ENCODE measurements at places on chromosomes 1 and 21.

DNA sequence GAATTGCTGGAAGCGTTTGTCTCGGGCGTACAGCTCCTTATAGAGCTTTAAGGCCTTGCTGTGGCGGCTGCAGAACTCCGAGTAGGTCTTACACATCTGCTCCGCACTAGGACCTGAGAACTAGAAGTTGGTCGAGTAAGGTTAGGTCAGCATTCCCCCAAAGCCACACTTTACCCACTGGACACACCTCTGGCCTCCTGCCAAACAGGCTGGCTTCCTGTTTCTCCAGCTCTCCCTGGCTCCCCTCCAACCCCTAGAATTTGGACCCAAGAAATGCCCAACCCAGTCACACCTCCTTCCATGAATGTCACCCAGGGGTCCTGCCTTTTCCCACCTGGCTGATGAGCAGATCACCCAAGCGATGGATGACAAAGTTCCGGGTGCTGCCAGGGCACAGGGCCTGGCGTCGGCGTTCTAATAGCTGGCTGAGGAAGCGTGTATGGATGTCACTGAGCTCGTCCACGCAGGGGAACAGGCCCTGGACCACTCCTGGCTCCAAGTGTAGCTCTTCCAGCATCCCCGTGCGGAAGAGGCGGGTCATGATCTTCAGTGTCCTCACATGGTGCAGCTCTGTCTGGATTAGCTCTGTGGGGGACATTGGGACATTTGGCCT lies 15.6 kb downstream of the ARHGEF2 start:
- DNase-seq, result no peak

- DNase-seq, result no peak
Measured at GRCh38 chr1:85606414-85606800, 25.8 kb downstream of the CCN1 start.

DNA sequence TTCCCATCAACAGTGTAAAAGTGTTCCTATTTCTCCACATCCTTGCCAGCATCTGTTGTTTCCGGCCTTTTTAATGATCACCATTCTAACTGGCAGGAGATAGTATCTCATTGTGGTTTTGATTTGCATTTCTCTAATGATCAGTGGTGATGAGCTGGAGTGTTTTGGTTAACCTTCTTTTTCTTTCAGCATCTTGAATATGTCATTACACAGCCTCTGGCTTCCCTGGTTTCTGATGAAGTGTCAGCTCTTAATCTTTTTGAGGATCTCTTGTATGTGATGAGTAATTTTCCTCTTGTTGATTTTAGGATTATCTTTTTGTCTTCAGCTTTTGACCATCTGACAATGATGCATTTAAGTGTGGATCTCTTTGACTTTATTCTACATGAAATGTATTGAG lies 133.2 kb upstream of the GRIK3 start:
- DNase-seq, result no peak

GRCh38 chr1:234602334-234603220 lies 7.4 kb downstream of the IRF2BP2 start:
- peak; percentile 64 for DNase-seq

GRCh38 chr1:41518471-41518870 lies 34.0 kb upstream of the EDN2 start:
- no peak for DNase-seq

DNA sequence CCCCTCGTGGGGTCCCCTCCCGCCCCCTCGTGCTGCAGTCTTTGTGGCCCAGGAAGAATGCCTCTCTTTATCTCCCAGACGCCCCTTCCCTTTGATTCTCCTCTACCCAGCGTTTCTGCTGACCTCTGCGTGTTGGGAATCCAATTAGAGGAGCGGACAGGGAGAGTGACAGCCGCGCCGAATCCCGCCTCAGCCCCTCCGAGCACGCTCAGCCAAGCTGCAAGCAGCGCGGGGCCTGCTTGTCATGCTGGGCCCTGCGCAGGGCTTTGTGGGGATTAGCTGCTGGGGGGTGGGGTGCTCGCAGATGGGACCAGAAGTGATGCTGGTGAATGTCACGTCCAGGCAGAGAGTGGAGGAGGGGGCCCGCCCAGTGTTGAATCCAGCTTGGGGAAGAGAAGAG lies 91.1 kb downstream of the EPHB2 start:
- no peak for DNase-seq

GRCh38 chr1:185860859-185861258 lies 126.7 kb downstream of the HMCN1 start:
- no peak for DNase-seq

DNA sequence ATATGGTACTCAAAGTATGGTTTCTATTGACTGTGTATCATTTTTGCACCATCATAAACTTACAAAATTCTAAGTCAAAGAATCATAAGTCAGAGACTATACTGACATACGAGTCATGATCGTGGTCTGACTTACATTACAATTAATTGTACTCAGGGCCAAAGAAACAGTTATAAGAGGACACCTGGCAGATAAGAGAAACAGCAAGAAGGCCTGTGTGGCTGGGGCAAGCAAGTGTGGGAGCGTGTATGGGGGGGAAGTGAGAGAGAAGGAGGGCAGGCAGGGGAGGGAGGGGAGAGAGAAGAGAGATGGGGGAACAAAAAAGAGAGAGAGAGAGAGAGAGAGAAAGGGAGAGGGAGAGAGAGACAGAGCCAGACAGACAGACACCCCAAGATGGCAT lies 70.9 kb downstream of the RERE start:
- DNase-seq, result no peak

GRCh38 chr1:7808253-7808844 lies 24.3 kb downstream of the PER3 start:
- DNase-seq, result peak; percentile 22

Data from activated CD4-positive, alpha-beta T cell treated with anti-CD3 and anti-CD28 coated beads, Interleukin-2, Interleukin-4, amounts not matched to agents 100 ng/mL and 50 ng/mL, durations not matched to agents 16 hours and 8 hours (primary cell).